ENCODE measurements at places on chromosomes 3 and 15.

- DNase-seq: no peak
Measured at GRCh38 chr3:124333931-124334640, 342.2 kb upstream of the ROPN1 start.

GRCh38 chr15:78327466-78327865 lies 12.7 kb upstream of the CRABP1 start:
- no peak for DNase-seq

DNA sequence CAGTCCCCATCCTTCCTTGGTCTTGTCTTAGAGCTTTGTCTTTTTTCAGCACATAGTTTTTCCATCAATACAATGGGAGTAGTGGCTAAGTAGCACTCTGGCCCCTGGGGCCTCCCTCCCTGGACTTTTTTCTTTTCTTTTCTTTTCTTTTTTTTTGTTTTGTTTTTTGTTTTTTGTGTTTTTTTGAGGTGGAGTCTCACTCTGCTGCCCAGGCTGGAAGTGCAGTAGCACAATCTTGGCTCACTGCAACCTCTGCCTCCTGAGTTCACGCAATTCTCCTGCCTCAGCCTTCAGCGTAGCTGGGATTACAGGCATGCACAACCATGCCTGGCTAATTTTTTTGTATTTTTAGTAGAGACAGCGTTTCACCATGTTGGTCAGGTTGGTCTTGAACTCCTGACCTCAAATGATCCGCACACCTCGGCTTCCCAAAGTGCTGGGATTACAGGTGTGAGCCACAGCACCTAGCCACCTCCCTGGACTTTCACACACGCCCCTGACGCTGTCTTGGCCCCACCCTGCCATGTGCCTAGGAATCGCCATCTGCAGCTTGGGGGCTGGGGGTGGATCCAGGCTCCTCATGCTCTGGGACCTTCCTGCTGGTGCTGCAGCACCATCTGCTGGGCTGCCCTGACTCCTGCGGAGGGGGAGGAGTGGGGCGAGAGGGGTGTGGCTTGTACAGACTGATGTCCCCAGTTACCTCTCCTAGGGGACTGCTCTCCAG lies 2.8 kb downstream of the C15orf39 start:
- peak; percentile 80 for DNase-seq

DNA sequence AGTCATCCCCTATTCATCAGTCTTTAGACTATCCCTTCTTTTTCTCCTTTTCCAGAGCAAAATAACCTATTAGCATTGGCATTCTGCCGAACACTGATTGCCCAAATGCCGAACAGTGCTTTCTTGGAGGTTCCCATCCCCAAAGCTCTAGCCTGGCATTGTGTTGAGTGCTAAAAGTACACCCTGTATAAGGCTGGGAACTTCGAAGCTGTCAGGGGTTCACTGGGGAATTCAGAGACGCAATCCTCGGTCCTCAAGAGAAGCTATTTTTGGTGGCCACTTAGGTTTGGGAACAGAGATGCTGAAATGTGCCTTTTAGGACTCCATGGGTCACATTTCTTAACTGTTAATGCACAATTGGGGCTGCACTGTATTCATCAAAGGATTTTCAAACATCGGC lies 8.4 kb downstream of the FRMD5 start:
- DNase-seq: no peak

DNA sequence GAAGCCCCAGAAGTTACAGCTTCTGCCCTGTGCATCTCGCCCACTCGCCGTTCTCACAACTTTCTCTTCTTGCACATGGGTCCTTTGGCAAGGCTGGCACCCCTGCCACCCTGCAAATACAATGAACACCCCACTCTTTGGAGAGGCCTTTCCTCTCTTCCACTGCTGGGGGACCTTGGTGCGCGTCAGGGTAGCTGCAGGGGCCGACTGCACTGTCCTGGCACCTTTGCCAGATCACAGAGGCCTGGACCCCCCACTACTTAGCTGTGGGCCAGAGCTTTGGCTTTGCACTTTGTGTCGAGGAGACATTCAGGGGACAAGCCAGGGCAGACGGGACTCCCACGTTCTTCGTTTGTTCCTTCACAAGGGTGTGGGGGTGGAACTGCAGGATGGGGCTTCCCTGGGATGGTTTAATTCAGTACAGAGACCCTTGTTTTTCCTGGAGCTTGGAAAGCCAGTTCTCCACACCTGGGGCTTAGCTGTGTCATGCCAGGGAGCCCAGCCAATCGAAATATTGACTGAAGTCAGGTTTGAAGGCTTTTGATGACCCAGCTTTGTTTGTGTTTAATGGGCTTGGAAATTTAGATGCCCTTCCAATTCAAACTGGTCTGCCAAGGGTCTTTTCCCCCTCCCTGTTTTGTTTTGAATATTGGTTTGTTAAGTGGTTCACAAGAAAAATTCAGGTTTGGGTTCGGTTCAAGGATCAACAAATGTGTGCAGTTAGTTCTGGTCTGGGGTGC lies 256.1 kb upstream of the TLE3 start:
- DNase-seq: no peak

GRCh38 chr3:61893840-61894566 lies 332.6 kb downstream of the PTPRG start:
- DNase-seq: no peak

DNA sequence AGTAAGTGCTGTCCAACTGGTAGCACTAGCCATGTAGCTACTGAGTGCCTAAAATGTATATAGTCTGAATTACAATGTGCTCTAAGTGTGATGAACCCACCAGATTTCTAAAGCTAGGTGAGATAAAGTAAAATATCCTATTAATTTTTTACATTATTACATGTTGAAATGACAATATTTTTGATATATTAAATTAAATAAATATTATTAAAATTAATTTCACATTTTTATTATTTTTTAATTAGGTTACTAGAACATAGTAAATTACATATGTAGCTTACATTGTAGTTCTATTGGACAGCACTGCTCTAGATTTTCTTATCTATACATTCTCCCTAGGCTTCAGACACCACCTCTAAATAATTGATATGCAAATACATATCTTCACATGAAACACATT lies 9.2 kb upstream of the OR5K1 start:
- no peak for DNase-seq

DNA sequence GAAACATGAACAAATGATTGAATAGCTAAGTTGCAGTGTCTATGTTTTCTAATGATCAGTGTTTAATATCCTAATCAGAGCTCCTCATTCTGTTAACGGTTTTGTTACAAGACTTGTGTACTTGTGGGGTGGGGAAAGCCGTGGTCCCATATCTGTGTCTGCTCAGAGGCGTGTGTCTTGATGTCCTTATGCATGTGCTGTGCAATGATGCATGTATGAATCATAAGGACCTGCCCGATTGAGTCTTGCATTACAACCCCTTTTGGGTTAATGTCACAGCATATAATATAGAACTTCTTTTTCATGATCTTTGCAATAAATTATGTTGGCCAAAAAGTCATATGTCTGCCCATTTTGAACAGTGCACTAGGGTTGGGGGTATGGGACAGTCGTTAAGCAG lies 233.4 kb downstream of the ITPR1 start:
- no peak for DNase-seq

- DNase-seq: no peak
Measured at GRCh38 chr3:114005481-114005880, 50.8 kb downstream of the CCDC191 start.

GRCh38 chr3:191557322-191557721 lies 96.4 kb downstream of the PYDC2 start:
- DNase-seq: no peak

- no peak for DNase-seq
Measured at GRCh38 chr3:152376351-152377183, 107.8 kb downstream of the MBNL1 start.

- no peak for DNase-seq
Measured at GRCh38 chr3:53384465-53385423, 37.4 kb upstream of the DCP1A start.

DNA sequence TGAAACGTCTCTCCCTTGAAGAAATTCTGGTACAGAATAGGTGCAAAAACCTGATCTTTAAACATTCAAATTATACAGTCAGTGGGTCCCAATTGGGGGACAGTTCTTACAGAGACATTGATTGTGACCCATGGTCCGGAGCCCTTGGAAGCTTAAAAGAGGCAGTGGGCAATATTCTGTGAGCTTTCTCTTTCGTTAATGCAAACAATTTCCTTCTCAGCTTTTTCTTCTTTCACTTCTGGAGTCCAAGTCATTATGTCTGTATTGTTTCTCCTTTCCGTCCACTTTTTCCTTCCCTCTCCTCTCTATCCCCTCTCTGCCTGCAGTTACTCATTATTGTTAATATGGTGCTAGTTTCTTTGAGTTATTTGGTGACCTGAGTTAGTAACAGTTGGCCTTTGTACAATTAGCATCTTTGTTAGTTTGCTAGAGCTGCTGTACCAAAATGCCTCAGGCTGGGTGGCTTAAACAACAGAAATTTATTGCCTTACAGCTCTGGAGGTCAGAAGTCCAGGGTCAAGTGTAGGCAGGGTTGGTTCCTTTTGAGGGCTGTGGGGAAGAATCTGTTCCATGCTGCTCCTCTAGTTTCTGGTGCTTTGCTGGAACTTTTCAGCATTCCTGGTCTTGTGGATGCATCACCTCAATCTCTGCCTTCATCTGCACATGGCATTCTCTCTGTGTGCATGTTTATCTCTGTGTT lies 102.6 kb downstream of the GMPS start:
- DNase-seq: no peak

- DNase-seq: no peak
Measured at GRCh38 chr15:45641999-45642932, 7.4 kb downstream of the SQOR start.

- no peak for DNase-seq
Measured at GRCh38 chr3:197953881-197954280, 3.9 kb downstream of the RPL35A start.

DNA sequence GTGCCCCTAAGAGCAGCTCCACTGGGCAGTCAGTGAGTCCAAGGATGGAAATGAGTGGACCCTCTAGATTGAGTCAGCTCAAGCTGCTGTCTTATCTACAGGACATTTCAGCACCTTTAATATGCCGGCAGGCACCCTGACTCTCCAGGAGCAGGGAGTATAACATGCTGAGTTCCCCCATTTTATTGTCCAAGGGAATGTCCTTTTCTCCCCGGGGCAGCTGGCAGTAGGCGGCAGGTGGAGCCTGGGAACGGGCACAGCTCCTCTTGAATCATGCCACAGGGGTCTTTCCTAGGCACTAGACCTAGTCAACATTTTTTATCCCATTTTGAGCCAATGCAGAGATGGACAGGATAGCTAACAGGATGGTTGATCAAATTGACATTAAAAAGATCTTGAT lies 14.8 kb downstream of the WNT7A start:
- DNase-seq: no peak

GRCh38 chr15:58232281-58233065 lies 94.3 kb downstream of the AQP9 start:
- no peak for DNase-seq

- peak; percentile 20 for DNase-seq
Measured at GRCh38 chr3:195908694-195909581, 587 bp upstream of the TNK2 start.

- no peak for DNase-seq
Measured at GRCh38 chr15:42163947-42164550, 7.6 kb upstream of the PLA2G4F start.

DNA sequence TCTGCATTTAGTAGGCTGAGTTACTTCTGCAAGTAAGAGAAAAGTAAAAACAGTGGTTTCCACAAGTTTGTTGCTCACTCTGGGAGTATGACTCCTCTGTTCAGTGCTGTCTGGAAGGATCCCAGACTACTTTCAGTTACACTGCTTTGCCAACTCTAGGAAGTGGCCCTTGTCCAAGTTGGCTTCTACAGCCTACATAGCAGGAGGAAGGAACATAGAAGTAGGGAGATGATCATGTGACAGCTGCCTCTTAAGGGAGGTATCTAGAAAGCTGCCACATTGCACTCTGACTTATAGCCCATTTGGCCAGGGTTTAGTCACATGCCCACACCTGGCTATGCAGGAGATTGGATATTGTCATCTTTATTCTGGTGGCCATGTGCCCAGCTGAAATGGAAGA lies 298.1 kb downstream of the NSUN3 start:
- DNase-seq: no peak

DNA sequence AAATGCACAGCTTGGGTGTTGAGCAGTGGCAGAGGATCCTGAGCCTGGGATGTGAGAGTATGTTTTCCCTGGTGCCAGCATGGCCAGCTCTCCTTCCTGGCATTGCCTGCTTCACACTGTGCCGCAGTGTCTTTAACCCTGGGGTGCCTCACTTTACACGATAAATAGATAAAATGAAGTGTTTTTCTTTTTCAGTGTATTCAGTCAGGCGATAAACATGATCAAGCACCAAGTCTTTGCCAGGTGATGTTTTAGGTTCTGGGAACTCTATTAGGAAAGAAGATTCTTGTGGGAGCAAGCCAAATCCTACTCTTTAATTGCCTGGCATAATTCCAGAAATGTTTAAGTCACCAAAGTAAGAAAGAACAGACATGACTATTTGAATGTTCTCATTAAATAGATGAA lies 14.0 kb downstream of the ABHD6 start:
- no peak for DNase-seq

GRCh38 chr3:188164248-188164687 lies 10.3 kb downstream of the LPP start:
- no peak for DNase-seq

DNA sequence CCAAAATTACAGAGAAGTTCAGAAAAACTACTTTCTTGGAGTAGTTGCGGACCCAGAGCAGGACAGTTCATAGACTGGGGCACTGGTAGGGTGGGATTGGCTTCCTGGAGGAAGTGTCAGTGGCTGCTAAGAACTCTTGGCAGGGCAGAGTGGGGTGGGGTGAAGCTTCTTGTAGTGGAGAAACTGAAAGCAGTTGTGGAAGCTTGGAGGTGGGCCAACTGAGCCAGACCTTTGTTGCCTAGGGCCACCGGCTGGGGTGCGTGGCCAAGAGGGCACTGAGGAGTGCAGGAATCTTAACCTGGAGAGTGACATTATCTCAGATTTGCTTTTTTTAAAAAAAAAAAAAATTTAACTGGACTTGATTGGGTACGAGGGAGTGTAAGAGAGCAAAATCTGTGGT lies 3.1 kb downstream of the KAT2B start:
- peak; percentile 47 for DNase-seq

DNA sequence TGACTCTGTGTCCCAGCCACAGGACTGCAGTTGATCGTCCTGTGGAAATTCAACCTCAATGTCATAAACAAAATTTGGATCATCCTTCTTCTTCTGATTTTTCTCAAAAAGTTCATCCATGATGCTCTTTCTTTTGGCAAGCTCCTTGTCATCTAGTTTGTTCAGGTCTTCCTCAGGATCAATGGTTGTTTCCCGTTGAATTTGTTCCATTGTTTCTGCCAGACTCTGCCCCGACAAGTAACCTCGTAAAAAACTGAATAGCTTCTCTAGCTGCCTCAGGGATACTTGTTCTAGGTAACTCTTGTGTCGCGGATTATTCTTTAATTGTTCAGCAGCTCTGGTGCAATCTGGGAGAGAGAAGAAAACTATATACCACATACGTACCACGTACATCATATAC lies 4.5 kb downstream of the CEP19 start:
- no peak for DNase-seq

DNA sequence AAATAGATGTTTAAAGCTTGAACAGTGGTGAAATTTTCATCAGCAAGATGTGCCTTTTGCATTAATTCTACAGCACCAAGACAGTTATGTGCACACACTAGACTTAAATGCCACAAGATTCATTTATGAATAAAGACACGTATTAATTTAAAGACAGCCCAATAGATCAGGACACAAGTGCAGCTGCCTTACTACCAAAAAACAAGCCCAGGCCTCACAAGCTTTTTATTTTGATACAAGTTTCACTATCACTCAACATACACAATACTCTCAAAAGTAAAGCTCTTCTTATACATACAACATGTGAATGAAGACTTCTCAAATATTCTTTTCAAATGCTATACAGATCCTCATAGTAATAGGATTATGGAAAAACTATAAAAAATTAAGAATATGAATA lies 2.4 kb downstream of the ACAP2 start:
- no peak for DNase-seq

All from activated effector memory CD4-positive, alpha-beta T cell treated with Interleukin-2 at 50 U/mL for 16 hours (primary cell).